ENCODE measurements at places on chromosomes 1 and 21.
A peak's percentile ranks its signal among the peaks of the same experiment; 100 is the strongest.

DNA sequence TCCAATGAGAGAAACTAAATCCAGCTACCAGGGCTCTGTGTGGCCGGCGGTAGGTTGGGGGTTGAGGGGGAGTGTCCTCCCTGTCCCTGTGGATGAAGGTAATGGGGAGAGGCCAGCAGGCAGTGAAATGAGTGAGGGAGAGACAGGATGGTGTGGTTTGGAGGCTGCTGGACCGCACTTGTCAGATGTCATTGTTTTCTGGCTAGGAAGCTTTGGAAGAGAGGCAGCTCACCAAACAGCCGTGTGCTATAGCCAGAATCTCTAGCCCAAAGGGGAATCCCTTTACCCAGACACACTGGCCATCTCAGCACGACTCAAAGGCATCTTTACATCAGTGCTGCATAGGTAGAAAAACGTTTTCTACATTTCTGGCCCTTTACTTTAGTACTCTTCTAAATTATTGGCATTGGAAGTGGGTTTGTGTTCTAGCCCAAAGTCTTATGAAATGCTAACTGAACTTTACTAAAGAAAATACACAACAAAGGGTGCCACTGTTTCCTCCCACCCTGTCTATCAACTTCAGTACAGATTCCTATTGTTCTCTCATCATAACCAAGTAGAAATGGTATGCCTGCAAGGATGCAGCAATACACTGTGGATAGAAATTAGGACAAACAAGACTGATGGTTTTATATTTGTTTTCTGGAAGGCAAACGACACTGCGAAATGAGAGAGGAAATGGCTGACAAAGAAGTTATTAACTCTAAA is 95.9 kb upstream of the COA6 start:
- DNase-seq, result no peak

DNA sequence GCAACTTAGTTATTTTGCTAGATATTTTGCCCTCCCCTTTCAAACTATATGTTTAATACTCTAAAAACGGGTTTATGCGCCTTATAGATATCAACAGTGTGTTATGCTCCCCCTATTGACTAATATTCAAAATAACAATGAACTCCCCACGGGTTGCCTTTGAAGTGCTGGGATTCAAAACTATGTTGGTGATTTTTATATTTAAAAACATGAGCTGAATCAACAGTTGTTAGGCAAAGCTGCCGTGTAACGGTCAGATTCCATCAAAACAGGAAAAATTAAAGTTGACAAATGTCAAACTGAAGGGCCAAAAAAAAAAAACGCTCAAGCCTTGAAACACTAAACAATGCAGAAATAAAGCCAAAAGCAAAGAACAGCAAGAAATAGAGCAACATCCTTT is 2.5 kb downstream of the TGFBR3 start:
- DNase-seq, result no peak

DNA sequence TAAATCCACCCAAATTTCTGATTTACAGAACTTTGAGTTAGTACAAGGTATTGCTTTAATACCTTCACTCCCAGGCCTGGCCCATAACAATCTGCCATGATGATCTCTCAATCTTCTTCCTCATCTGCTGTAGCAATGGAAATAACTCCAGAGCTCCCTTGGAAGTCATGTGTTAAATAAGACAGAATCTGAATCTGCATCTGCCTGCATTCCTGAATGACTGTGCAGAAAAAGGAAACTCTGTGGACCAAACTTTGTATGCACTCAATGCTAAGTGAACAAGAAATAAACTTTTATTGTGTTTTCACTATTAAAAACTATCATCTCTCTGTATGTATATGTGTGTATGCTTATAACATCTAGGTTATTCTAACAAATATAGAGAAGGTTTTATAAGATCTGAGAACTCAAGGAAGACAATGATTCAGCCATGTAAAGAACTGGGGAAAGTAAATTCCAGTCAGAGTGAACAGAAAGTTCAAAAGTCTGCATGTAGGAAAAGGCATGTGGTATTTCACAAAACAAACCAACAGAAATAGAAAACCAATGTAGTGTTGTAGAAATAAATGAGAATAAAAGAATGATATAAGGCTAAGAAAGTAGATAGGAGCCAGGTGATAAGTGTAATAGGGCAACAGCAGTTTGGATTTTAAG is 390.2 kb downstream of the USH2A start:
- DNase-seq, result no peak

GRCh38 chr1:25836695-25837094 is 16.9 kb downstream of the MTFR1L start:
- DNase-seq, result no peak

GRCh38 chr1:241442686-241443085 is 76.9 kb downstream of the FH start:
- DNase-seq, result no peak

DNA sequence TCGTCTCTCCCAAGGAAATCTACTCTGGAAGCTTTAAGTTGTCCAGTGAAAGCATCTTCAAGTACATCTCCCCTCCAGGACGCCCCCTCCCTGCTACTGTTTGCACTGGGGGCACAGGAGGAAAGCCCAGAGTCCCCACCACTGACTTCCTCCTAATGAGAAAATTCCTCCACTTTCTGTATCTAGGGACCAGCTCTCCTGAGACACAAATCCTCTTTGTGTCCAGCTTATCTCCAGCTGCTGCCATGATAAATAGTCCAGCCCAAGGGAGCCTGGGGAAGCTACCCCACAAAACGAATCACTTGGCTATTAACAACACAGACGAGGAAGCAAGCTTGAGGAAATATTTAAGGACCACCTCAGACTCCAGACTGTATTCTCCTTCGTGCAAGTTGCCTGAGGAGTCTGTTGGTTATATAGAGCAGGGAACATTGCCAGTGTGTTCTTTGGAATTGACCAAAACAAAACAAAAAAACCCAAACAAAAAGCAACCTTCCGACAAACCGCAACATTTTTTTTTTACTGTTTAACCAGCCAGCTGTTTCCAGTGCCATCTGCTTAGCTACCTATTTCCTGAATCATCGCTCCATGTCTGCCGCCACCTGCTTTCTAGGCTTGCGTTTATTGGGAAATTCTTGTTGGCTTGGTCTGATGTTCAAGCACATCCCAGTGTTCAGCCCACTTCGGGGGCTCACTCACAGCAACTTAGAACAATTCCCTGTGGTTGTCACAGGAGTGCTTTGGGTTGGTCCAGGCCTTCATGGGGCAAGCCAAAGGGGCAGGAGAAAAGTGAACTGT is 7.7 kb downstream of the C1orf226 start:
- no peak for DNase-seq

DNA sequence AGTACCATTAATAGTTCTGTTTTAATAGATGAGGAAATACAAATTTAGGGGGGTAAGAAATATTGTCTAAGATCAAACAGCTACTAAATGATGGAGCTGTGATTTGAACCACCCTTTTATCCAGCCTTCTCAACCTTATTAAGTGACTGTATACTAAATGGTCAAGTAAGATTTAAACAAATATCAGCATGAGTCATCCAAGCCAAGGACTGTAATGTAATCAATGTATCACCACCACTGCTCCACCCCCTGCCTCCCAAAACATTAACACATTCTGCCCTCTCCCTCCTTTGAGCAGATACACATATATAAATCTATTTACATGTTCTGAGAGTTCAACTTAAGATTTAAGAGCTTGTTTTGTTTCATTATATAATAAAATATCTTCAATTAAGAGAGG is 58.9 kb downstream of the LRRC40 start:
- DNase-seq, result no peak

GRCh38 chr1:154961207-154962155 is at the start of gene PYGO2:
Gene PYGO2 (minus strand): TSS chr1:154961782. CDS start chr1:154961576, 206 bp downstream.
- DNase-seq, result peak; percentile 79

- no peak for DNase-seq
Observed at GRCh38 chr1:88179943-88180342, 504.1 kb upstream of the PKN2 start.

DNA sequence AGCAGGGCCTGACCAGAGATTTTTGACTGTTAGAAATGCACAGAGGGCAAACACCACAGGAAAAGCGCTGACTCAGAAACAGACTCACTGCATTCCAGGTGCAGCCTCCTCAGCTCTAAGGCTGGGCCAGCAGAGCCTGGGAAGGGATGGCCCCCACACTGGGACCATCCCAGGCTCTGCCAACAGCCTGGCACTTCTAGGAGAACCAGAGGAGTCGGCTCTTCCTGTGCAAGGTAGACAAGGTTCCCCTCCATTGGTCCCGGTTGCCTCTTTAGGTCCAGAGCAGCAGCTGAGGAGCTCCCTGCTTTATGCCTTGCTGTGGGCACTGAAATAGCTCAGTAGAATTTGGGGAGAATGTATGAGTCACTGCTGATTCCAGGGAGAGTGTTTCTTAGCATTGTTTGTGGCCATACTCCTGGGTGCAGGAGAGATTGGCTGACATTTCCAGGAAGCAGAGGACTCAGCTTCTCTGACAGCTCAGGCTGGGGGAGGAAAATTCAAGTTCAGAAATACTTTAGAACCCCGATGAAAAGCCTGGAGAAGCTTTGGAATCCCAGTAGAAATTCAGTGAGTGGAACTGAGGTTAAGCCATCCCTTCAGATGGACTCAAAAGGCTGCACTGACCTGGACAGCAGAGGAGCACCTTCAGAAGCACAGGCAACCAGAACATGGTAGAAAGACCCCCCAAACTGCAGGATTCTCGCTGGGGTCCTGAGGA is 19.7 kb downstream of the PRAMEF1 start:
- no peak for DNase-seq

DNA sequence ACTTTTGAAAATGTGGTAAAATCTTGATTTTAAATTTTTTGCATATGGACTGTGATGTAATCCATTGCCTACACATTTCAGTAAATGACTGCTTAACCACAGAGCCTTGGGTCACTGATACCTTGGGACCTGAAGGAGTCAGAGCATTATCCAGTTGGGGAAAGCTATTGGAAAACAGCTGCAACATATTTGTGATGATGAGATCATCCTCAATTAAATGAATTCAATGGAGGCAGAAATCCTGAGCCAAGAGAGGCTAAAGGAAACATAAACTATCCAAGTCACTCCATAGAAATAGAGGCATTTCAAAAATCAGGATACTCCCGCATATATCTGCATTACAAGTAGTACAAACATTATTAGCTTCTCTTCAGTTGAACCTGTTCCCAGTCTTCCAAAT is 99.8 kb upstream of the PRMT6 start:
- no peak for DNase-seq

GRCh38 chr1:51572365-51572764 is 44.5 kb upstream of the OSBPL9 start:
- DNase-seq, result no peak

DNA sequence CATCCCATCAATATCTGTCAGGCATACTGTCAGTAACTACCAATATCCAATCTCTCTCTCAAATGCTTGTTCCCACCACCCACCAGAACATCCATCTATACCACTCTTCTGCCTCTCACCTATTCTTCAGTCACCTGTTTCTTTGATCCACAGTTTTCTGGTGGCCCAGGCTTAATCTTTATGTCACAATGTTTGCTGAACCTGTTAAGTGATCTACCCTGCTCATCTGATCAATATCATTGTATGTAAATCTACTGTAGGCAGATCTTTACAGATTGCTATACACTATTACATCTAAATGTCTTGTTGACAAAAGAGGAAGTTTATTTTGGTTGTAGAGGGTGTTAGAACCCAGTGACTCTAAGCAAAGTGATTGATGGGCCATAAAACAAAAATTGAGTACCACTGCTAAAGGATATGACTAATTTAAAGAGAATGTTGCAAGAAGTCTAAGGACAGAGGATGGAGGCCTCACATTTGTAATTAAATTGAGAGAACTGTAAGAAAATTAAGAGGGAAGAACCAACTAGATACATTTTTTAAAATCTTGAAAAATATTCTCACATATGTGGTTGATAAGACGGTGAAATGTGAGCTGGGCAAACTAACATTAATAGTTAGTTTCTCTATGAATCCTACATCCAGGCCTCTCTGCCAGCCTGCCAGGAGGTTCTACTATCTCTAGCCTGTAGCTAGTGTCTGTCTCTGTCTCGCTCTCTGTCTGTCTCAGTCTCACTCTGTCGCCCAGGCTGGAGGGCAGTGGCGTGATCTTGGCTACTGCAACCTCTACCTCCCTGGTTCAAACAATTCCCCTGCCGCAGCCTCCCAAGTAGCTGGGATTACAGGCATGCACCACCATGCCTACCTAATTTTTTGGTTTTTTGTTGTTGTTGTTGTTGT is 34.1 kb downstream of the EGLN1 start:
- no peak for DNase-seq

GRCh38 chr1:17675744-17676143 is 79.4 kb upstream of the ACTL8 start:
- no peak for DNase-seq

DNA sequence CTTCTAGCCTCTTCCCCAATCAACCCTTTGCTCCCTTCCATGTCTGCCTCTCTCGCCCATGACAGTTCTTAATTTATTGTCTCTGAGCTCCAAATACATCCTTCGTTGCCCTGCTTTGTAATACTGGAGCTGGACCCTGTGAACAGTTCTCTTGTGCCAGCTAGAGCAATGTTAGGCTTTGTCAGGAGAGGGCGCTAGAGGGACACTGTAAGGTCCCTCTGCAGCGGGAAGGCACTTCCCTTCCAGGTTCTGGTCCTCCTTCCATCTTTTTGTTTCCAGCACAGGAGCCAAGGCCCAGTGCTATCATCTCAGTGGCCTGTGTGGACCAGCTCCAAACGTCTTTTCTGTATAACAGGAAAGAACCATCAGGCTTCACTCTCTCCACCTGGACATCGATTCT is 95.9 kb downstream of the PTPRU start:
- no peak for DNase-seq

GRCh38 chr1:161390559-161390858 is 22.8 kb upstream of the CFAP126 start:
- DNase-seq, result no peak

DNA sequence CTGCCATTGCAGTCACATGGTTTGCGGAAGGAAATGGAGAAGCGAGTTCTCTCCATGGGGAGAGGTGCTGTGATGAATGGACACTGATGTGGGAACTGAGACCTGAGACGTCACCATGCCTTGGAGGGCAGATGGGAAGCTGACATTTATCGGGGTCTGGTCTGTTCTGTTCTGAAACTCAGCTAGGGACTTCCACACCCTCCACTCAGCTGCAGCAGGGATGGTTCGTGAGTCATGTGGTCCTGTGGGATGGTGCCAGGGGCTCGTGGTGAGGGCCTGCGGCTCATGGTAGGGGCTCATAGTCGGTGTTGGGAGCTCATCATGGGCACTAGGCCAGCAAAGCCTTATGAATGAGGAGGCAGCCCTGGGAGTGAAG is 6.1 kb downstream of the GPR137B start:
- DNase-seq, result no peak

GRCh38 chr1:16369821-16370220 is 2.8 kb downstream of the SZRD1 start:
- DNase-seq, result no peak

DNA sequence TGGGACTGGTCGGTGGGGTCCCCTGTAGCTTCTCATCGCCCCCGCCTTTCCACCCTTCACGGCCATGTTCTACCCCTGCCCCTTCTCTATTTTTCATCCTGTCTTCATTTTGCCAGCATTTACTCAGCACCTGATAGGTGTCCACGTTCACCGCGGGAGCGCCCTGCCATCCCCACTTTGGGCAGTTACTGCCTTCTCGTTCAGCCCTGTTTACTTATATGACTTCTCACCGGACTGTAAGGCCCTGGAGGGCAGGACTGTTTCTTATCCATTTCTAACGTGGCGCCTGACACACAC is 380 bp downstream of the MFN2 start:
- DNase-seq, result no peak

Data from activated CD8-positive, alpha-beta memory T cell treated with anti-CD3 and anti-CD28 coated beads, Interleukin-2, amount 50 U/mL, for 4 hours (primary cell).